Stimulated activated CD8-positive, alpha-beta memory T cell treated with anti-CD3 and anti-CD28 coated beads, Interleukin-7, amount 100 ng/mL, for 1 hour (primary cell): ENCODE measurements at places on chromosomes 4 and X.

GRCh38 chrX:66130469-66130868, 33.6 kb upstream of the HEPH start:
- no peak for DNase-seq

- DNase-seq: no peak
Observed at GRCh38 chr4:6526671-6527091, 48.3 kb upstream of the MAN2B2 start.

- DNase-seq: no peak
Observed at GRCh38 chrX:25721564-25721963, 416.6 kb upstream of the MAGEB18 start.

DNA sequence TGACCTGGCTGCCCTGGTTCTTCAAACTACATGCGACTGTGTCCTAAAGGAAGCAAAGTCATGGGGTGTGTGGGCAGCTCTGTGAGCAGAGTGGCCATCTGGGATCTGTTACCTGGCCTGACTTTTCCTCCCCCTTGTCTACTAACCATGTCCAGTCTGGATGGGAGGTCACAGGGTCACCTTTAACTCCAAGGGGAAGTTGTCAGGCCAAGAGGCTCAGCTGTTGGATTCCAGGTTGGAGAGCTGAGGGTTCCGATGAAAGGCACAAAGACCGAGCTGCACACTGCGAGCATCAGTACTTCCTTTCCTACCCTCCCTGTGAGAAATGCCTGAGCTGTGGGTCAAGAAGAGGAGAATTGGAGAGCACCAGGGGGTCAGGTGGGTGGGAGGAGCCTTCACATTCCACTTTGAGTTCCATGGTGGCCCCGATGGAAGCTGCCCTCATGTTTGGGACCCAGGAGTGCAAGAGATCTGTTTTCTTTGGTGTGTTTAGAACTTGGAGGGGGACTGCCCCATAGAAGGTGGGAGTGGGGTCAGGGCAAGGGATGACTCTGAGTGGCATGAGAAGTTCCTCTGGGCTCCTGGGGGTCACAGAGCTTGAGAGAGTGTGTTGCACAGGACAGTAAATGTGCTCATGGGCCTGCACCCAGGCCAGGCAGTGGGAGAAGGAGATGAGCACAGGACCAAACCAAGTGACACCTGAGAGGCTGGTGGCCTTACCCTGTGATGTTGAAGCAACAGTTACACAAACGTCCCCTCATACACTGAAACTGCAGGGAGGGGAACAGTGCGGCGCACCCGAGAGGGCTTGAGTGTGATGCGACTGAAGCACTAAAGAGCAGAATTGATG, 36.2 kb downstream of the RGS12 start:
- DNase-seq: no peak

GRCh38 chr4:178275671-178276360, 833.6 kb upstream of the AGA start:
- no peak for DNase-seq

DNA sequence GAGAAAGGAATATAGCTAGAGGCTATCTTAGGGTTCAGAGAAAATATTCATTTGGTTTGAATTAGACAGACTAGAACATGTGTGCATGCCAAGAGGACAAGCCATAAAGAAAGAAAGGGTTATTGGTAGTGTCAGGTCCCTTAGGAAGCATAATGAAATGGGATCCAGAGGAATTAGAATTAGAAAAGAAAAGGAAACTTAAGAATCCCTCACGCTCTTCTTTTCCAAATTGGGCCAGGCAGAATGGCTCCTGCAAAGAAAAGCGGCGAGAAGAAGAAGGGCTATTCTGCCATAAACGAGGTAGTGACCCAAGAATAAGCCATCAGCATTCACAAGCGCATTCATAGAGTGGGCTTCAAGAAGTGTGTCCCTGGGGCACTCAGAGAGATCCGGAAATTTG, 4.9 kb upstream of the ABCG2 start:
- DNase-seq: no peak

DNA sequence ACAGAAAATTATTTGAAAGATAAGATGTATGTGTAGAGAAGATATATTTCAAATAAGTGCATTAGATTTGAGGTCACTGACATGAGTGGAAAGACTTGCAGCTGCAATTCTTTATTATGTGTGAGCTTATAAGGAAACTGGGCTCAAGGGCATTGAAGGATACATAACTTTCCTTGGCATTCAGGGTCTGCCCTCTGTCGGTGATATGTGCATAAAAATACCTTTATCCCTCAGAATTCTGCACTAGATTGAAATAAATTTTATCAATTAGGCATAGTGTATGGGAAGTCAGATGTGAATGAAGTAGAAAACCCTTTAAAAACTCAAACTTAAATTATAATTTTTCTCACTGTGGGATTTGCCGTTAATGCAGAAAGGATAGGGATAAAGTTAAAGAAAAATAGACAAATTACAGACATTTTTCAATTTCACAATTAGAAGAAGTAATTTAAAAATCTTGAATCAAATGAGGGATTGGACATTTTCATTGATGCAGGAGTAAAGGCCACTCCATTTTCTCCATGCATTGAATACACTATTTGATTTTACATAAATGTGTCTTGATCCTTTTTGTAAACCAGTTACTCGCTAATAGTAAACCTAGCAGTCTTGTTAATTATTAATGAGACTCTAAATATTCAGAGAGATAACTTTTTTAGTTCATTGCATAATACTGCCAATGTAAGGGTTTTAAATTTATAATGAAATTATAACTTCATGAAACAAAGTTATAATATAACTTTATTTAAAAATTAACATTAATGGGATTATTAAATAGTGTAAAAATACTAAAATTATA, 21.0 kb upstream of the ETNPPL start:
- no peak for DNase-seq

- no peak for DNase-seq
Observed at GRCh38 chr4:721261-722168, 15.9 kb downstream of the PCGF3 start.

GRCh38 chr4:24413311-24413784, 171.0 kb downstream of the DHX15 start:
- DNase-seq: no peak

DNA sequence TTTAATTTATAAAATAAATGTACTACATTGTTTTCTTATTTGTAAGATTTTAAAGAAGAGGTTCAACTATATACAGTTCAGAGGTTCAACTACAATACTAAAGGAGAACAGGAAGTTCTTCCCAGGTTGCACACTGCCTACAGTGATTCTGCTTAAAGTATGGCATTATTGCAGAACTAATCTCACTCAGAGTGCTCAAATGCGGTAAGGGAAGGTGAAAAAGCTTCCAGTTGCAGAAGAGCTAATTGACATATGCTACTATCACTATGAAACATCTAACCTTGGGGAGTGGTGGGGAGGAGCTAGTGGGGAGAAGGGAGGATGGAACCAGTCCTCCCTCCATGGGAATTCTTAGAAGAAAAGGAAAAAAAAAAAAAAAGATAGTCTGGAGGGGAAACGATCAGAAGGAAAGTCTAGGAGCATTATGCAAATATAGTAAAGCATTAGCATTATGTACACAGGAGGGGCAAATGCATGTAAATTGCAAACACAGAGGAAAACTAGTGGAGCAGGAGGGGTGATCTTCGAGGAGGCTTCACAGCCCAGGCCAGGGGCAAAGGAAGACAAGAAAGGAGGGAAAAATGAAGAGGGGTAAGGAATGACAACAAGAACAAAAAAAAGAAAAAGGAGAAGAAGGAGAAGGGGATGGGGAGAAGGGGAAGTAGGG, 32.0 kb upstream of the MMAA start:
- no peak for DNase-seq

- no peak for DNase-seq
Observed at GRCh38 chr4:135739354-135739753, 1537.8 kb upstream of the PABPC4L start.

DNA sequence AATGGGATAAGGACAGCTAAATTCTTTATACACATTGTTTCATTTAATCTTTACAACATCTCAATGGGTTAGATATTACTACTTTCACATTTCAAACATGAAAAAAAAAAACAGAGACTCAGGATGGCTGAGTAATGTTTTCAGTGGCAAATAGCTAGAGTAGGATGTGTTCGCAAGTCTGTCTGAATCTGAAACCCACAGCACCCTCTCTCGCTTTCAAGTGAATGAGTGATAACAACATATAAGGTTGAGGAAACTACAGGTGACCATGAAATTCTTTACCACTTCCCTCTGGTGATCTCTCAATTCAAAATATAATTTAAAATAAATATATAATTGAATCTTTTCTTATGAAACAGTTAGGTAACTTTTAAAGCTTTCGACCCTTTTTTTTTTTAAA, 162.6 kb downstream of the PRR32 start:
- no peak for DNase-seq

DNA sequence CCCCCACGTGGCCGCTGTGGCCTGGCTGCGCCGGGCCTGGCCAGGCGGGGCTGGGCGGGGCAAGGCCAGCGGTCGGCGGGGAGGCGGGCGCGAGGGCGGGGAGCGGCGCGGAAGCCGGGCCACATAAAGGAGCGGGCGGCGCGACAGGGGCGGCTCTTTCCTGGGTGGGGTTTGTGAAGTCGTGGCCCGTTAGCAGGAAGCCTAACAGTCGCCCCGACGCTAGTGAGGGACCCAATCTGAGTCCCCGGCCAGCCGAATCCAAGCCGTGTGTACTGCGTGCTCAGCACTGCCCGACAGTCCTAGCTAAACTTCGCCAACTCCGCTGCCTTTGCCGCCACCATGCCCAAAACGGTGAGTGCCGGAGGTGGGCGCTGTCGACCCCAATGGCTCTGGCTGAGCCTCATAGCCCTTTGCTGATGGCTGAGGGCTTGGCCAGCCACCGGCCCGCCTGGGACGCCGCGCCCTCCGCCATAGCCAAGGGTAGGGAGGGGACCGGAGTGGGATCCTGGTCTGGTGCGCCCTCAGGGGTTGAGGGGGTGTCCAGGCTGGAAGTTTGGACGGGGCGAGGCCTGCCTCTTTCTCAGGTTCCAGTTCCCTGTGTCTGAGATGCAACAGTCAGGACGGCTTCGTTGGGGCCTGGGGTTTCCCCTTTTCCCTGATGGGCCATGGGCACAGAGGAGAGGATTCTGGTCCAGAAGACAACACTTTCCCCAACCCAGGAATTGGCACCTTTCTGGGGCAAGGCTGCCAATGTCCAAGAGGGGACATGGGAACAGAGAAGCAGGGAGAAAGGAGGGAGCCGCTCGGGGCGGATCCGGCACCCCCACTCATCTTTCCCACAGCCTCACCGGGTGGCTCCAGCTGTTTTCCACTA, at the start of gene MSN:
MSN (plus strand) TSS at position 152 of the 874 bp plus-strand sequence; CDS start at position 340, 188 bp downstream.
- peak; percentile 48 for DNase-seq

DNA sequence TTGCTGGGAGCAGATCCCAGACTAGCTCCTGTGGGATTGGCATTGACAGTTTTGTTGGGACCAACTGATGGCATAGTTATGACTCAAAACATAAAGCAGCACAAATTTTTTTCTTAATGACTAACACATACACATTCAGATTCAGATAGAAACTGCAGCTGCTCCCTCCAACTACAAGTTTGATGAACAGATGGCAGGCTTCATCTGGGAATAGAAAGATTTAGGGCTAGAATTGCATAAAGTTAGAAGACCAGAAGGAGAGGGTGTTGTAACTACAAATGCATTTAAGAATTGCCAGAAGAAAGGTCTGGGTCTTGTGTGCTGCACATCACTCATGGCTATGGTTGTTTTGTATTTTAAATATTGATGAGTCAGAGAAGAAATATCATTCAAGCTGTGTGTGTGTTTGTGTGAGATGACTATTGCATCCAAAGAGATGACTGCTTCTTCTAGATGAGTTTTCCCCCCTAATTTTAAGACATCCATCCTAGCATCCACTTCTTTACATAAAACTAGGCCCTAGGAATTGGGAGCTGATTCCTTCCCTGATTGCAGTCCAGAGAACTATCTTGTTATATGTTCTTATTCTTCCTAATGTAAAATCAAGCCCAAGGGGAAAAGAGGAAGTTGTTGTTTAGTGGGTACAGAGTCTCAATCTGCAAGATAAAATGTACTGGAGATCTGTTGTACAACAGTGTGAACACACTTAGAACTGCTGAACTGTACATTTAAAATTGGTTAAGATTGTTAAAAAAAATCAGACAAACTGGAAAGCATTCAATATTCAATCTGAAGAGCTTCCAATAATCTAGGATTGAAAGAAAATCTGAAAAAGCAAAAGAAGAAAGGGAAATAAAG, 175.1 kb downstream of the PARM1 start:
- no peak for DNase-seq

DNA sequence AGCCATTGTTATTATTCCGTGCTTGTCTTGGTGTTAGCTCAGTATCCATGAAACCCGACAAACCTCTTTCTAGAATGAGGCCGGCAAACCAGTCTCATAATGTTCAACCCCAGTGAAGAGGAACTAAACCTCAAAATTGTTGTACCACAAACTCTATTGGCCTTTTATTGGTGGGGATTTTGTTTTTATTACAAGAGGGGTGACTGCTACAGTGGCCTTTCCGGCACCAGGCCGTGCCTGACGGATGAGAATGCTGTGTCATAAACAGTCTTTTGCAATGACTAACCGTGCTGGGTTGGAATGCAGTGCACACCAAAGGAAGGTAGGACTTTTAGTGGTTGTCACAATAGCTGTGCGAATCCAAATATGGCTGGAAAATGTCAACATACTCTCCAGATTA, 60.8 kb downstream of the SHROOM2 start:
- no peak for DNase-seq

GRCh38 chrX:150849996-150850720, 48.3 kb downstream of the CD99L2 start:
- DNase-seq: no peak

- DNase-seq: no peak
Observed at GRCh38 chrX:110242371-110242770, 75.5 kb downstream of the AMMECR1 start.

GRCh38 chrX:145818186-145819113, 821 bp downstream of the SLITRK2 start:
- no peak for DNase-seq

DNA sequence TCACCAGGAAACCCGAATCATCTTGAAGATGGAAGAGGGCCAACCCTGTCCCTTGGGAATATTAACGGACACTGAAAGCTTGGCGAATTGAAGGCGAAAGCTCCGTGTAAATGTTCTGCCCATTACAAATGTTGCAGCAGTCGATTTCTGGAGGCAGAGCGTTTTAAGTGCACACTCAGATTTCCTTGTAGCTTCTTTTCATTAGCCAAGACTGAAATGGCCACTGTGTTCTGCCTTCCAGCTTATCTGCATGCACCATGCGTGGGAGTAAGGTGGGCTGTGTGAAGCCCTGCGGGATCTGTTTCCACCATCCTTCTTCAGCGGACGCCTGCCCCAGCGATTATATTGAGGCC, 1.3 kb downstream of the SMIM20 start:
- no peak for DNase-seq

DNA sequence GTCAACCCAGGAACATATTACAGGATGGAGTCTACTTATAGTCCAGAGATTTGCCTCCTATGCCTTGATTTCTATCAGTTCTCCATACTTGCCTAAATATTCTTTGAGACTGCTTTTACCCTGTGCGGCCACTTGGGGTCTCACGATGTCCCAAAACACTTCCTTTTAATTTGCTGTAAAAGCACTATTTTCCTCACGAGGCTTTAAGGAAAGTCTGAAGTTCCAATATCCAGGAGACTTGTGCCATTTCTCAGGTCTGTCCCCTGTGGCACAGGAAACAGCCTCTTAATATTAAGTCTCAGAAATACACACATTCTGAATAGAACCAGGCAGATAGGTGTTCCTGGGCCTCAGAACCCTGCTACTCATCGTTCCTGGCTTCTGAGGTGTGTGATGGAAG, 142.9 kb downstream of the TMEM164 start:
- DNase-seq: no peak

GRCh38 chrX:131828482-131828881, 194.6 kb upstream of the STK26 start:
- DNase-seq: no peak
